ENCODE measurements at places on chromosomes 12 and 14. TPM values are rescaled to one million over a fixed set of nuclear protein-coding genes. Genes with fewer than 3 reads are reported as not detected.

DNA sequence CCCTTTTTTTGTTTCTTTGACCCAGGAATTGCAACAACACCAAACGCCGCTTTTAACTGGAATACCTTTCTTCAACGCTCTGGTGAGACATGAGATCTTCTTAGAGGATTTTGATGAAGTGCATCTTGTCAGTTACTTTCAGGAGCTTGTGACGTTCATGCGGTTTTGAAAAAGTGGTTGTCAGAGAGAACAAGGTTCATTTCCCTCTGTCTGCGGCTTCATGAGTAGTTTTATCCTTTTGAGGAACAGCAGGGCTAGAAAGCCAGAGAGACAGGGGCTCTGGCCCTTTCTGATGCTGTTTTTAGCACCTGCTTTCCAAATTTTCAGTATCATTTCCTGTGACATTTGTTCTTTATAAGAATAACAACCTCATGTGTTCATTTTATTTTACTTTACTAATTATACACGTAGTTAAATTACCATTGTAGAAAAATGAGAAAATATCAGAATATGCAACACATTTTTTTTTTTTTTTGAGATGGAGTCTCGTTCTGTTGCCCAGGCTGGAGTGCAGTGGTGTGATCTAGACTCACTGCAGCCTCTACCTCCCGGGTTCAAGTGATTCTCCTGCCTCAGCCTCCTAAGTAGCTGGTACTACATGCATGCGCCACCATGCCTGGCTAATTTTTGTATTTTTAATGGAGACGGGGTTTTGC, 61.8 kb downstream of the GLT1D1 start:
- no peak overlapping the region for H3K4me3 ChIP-seq
- H3K4me1 ChIP-seq: no peaks in the 10 kb centered on the region
- no peaks in the 10 kb centered on the region for H3K36me3 ChIP-seq
- DNase-seq: no peak
- H3K27ac ChIP-seq: no peak overlapping the region

DNA sequence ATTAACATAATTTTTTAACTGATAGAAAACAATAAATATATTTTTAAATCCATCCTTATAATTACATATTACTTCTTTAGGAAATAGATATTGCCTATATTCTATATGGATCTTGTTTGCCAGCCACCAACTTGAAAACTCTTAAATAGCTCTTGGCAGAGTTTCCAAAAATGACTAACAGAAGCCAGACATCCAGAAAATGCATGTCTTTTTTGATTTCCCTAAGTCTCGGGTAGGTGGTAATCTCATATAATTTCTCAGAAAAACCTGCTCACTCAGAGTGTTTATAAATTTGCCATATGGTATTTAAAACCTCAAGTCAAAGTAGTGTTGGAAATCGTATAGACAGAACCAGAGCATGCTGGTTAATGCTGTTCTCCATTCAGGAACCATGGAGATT, 360.4 kb upstream of the FOXG1 start:
- H3K27ac ChIP-seq: no peak overlapping the region
- no peak for DNase-seq
- H3K4me3 ChIP-seq: no peak overlapping the region
- H3K36me3 ChIP-seq: no peaks in the 10 kb centered on the region

- no peak for DNase-seq
- H3K27me3 ChIP-seq: peaks cover 21% of the 10 kb centered on the region
- no peaks in the 10 kb centered on the region for H3K36me3 ChIP-seq
- H3K4me1 ChIP-seq: peaks cover 6% of the 10 kb centered on the region
Observed at GRCh38 chr12:1527789-1528188, 66.6 kb downstream of the FBXL14 start.

DNA sequence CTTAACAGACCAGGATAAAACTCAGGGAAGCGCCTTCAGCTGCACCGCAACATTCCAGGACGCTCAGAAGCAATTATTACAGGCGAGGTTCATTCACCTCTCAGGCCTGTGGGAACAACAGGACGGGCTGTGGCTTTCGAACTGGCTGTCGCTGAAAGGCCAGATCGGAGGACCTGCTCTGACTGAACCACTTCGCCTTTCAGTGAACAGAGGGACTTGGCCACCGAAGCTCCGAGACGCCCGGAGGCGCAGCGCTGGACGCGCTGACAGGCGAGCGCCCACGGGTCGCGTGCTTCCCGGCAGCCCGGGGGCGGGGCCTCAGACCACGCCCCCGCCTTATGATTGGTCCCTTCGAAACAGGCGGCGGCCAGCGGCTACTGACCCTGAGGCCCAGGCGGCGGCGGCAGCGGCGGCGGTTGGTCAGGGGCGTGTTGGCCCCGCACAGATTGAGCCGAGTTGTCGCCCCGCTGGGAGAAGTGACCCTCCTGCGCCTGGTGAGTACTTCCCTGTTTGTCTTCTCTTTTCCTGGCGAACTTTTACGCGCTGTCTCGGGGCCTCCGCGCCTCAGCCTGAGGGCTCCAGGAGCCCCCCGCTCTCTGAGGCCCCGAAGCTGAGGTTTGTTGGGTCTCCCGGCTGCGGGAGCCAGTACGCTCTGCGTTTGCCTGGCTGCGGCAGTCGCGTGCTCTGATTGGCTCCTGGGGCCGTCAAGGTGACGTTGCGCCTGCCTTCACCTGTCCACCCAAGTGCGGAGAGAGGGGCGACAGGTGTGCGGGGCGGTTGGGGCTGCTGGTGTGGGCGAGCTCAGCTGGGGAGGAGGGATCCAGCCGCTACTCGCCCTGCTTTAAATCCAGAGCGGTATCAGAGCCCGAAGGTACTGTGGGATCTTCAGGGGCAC, at the start of gene GAS2L3:
TSS of gene GAS2L3 (plus strand) at position 393 of the 895 bp plus-strand sequence. CDS start 21,221 bp downstream, outside the sequence.
- H3K36me3 ChIP-seq: no peaks in the 10 kb centered on the region
- peak within 1 kb of the TSS; percentile 64 for H3K27ac ChIP-seq
- H3K4me1 ChIP-seq: peaks cover 10% of the 10 kb centered on the region

DNA sequence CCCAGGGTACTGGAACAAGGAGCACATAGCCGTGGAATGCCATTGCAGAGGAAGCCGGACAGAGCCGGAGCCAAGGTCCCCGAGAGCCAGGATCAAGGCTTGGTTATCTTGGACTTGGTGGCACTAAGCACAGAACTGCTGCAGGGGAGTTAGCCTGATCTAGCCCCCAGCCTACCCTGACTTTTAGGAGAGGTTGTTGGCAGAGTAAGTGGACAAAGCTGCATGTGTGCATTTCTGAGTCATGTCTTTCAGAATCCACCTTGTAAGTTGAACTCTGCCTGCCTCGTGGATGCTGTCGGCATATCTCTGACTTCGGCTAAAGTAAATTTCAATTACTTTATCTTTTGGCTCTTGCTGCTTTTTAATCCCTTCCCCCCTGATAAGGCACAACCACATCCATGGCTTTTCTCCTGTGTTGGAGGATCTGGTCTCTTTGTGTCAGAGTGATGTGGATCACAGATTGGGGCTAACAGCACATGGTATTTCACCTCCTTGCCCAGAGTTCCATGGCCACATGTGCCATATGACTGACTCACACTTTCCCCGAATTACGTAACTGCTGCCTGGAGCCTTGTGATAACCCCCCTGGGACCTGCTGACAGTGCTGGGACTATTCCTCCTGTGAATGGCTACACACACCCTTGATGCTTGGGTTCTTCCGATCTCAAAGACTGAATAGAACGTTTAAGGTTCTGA, 240.3 kb downstream of the EMP1 start:
- no peaks in the 10 kb centered on the region for H3K27me3 ChIP-seq
- H3K4me3 ChIP-seq: no peak overlapping the region
- H3K4me1 ChIP-seq: no peaks in the 10 kb centered on the region
- DNase-seq: no peak

DNA sequence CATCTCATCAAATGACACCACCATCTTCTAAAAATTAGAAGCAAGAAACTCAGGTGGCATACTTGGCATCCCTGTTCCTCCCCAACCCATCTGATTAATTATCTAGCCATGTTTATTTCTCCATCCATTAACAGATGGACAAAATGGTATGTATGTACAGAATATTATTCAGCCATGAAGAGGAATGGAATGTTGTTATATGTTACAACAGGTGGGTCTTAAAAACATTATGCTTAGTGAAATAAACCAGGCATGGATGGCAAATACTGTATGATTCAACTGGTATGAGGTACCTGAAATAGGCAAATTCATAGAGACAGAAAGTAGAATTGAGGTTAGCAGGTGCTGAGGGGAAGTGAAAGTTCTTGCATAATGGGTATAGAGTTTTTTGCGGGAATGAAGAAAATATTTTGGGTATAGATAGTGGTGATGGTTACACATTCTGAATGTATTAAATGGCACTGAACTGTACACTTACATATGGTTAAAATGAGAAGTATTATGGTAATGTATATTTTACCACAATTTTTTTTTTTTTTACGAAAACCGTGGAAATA, 17.5 kb downstream of the YY1 start:
- no peak overlapping the region for H3K27ac ChIP-seq
- H3K27me3 ChIP-seq: no peaks in the 10 kb centered on the region
- no peak overlapping the region for H3K4me3 ChIP-seq
- H3K4me1 ChIP-seq: peaks cover 9% of the 10 kb centered on the region
- DNase-seq: no peak

- no peak overlapping the region for H3K27ac ChIP-seq
- no peaks in the 10 kb centered on the region for H3K36me3 ChIP-seq
- no peaks in the 10 kb centered on the region for H3K4me1 ChIP-seq
- DNase-seq: no peak
- H3K27me3 ChIP-seq: no peaks in the 10 kb centered on the region
Observed at GRCh38 chr12:65868878-65869277, 44.6 kb downstream of the HMGA2 start.

GRCh38 chr12:25574761-25575160, 21.7 kb upstream of the LMNTD1 start:
- no peaks in the 10 kb centered on the region for H3K36me3 ChIP-seq
- H3K27ac ChIP-seq: no peak overlapping the region
- no peak for DNase-seq
- H3K4me3 ChIP-seq: no peak overlapping the region
- no peaks in the 10 kb centered on the region for H3K4me1 ChIP-seq

GRCh38 chr14:92161521-92161920, 39.8 kb downstream of the CPSF2 start:
- DNase-seq: no peak
- peaks cover 52% of the 10 kb centered on the region for H3K36me3 ChIP-seq
- no peak overlapping the region for H3K27ac ChIP-seq
- H3K4me1 ChIP-seq: peaks cover 15% of the 10 kb centered on the region

DNA sequence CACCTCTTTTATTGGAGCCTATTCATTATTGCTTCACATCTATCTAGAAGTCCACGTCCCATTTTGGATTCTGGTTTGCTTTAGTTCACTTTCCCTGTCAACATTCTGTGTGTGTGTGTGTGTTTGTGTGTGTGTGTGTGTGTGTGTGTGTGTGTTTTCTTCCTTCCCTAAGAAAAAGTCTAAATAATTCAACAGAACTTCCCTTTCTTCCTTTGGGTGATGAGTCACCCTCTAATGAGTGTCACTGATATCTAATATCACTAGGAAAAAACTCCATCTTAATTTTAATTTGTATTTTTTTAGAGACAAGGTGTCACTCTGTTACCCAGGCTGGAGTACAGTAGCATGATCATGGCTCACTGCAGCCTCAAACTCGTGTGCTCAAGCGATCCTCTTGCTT, 234.2 kb downstream of the TTC8 start:
- no peak for DNase-seq
- no peak overlapping the region for H3K27ac ChIP-seq
- H3K4me3 ChIP-seq: no peak overlapping the region

GRCh38 chr14:101350691-101351090, 210.6 kb upstream of the DIO3 start:
- H3K36me3 ChIP-seq: no peaks in the 10 kb centered on the region
- H3K27me3 ChIP-seq: no peaks in the 10 kb centered on the region
- no peaks in the 10 kb centered on the region for H3K4me1 ChIP-seq
- no peak overlapping the region for H3K27ac ChIP-seq
- H3K4me3 ChIP-seq: no peak overlapping the region

ACADS gene
- total RNA-seq: 179 TPM

PTGDR gene
- total RNA-seq: 0.61 TPM

NEUROD4 gene
- total RNA-seq: 1.1 TPM

PRICKLE1 gene
- total RNA-seq: 4.9 TPM

Measured in adrenal gland (tissue), 19 donors.